Epithelial cell of prostate (primary cell): ENCODE measurements at places on chromosomes 3 and 15.

- DNase-seq = no peak
These were observed 48.4 kb upstream of the LIMD1 start for GRCh38 chr3:45546126-45546620.

- DNase-seq = no peak
These were observed 563 bp downstream of the ARL6IP5 start for GRCh38 chr3:69085168-69085832.

- no peak for DNase-seq
These were observed 263.6 kb downstream of the GABRG3 start for GRCh38 chr15:27234593-27234992.

- no peak for DNase-seq
These were observed 41.7 kb downstream of the KIF15 start for GRCh38 chr3:44803298-44803697.

DNA sequence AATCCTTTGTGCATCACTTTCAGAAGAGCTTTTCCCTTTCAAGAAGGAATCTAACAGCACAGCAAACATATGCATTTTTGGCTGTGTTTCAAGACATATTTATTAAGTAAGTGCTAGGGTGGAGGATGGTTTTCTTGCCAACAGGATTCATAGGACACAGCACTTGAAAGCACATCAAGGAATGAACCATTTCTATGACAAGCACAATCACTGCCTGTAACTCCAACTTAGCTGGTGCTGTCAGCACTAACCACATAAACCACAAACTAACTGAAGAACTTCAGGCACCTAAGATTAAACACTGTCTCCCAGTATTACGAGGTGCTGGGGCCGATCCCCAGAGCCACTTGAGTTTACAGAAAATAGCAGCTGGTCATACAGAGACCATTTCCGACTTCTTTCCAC, 35.4 kb upstream of the SPRED1 start:
- DNase-seq = no peak

DNA sequence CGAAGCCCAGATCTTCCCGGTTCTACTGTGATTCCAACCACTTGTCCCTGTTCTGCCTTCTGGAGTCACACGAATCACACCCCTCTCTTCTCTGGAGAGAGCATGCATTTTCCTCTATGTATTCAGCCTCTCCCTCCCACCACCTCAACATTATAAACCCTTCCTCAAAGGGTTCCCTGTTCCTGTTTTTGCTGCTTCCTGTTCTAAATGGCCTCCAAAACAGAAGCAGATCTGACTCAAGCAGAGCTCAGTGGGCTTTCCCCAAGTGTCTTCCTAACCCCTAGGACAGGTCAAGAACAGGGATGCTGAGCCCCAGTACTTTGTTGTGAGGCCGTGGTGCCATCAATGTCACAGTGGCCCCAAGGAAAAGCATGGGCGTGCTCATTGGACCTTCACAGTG, 75.7 kb upstream of the ARNT2 start:
- DNase-seq = no peak

DNA sequence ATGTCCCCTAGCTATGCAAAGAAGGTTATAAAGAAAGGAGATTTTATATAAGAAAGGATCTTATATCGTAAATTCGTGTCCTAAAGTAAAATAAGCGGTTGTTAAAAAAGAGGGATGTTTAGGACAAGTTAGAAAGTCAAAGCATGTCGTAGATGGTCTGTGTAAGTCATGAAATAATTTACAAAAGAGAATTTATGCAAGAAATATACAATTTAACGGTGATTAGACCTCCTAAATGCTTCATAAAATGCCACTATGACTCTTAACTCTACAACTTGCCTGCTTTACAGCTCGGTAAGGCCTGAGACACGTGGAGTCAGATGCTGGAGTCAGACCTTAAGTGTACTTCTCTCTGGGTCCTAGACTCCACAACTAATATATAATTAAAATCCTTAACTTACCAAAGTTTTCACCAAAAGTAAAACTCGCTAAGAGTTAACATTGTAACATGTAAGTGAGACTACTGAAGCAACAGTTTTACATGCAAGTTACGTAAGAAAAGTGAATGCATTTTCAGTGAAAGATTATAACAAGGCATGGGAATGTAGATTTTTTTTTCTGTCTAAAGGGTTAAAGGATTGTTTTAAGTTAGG, 13.3 kb upstream of the SRPRB start:
- DNase-seq = no peak

- DNase-seq = no peak
These were observed 41.8 kb upstream of the SETMAR start for GRCh38 chr3:4261406-4261805.

- no peak for DNase-seq
These were observed 17.5 kb downstream of the PPP2R3A start for GRCh38 chr3:135982922-135983581.

DNA sequence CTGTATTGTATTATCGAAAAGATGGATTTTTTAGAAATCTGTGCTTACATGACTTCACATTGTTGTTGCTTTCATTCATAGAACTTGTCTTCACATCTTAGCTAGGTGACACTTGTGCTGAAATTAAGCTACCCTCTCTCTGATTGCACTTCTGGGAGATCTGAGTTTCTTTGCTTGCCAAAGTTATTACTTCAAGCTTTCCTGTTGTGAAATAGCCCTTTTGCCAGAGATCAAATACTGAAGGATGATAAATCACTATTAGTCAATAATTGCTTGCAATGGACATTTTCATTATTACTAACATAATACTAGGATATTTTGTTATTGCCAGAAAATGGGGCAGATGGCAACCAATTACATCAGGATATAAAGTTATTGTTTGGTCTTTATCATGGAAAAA, 34.7 kb downstream of the PIK3CA start:
- no peak for DNase-seq

DNA sequence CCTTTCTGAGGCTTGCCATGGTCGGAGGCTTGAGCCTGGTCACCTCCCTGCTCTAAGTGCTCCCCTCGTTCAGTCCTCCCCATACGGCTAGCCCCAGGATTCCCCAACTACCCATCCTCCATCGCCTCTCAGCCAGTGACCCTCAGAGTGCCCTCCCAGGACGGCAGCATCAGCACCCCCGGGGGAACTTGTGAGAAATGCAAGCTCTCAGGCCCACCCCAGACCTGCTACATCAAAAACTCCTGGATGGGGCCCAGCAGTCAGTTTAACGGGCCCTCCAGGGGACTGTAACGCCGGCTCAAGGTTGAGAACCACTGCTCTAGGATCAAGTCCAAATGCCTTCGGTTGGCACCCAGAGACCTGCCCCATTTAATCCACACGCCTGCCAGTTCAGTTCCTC, 6.9 kb downstream of the ADAMTS17 start:
- DNase-seq = no peak

GRCh38 chr3:100606894-100607512, 2.4 kb upstream of the ADGRG7 start:
- no peak for DNase-seq

DNA sequence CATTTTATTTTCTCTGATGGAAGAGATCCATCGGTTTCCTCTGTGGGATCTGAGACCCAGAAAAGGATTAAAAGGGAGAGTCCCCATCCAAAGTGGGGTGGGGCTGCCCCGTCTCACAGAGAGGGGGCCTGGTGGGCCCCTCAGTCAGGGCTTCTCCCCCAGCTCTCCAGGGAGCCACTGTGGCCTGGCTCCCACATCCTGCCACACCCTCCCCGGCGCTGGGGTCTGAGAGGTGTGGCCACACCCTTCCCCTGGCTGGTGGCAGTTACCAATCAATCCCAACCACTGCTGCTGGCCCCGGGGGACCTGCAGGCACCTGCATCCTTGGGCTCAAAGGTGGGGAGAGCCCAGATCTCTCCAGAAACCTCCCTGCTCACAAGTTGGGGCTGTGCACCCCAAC, 161.8 kb upstream of the IQSEC1 start:
- no peak for DNase-seq

- no peak for DNase-seq
These were observed 228.6 kb upstream of the IL12A start for GRCh38 chr3:159760046-159760445.

DNA sequence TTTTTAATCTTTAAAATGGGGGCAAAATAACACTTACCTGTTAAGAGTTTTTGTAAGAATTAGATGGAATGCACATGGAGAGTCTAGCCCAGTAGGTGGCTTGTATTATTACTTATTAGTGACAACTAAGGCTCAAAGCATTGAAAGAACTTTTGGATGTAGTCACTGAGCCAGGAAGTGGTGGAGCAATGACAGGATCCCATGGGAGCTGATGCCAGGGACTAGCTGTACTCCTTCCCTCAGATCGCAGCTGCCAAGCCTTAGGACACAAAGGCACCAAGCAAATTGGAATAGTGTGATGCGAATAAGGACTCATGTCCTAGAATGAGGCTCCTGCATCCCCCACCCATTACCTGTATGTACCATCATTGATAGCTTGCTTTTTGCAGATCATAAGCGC, 370.4 kb upstream of the RGMA start:
- DNase-seq = no peak

GRCh38 chr3:5005367-5005766, 26.1 kb downstream of the BHLHE40 start:
- DNase-seq = no peak

DNA sequence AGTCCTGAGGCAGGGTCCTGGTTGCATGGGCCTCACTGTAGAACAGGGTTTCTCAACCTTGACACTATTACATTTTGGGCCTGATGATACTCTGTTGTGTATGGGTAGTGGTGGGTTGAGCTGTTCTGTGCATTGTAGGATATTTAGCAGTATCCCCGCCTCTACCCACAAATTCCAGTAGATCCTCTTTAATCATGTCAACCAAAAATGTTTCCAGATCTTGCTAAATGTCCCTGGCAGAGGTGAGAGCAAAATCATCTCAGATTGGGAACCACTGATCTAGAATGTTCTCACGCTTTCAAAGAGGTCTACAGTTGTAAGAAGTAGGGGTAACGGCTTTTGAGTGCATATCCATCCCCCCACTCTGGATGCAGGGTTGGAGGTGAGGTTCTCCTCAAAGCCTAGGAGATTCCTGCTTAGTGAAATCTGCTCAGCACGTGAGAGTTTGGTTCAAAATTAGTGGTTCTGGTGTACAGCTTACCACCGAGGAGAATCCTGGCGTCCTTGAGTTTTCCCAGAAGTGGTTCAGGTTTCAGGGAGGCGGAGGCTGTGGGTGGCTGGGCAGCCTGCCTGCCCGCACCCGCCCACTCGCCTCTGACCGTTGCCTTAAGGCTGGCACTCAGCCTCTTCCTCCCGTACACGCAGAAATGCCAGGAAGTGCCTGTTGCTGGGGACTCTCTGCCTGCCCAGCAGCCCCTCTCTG, 5.3 kb downstream of the ACVR2B start:
- no peak for DNase-seq

- no peak for DNase-seq
These were observed 1.9 kb downstream of the ZBTB47 start for GRCh38 chr3:42655331-42655888.

DNA sequence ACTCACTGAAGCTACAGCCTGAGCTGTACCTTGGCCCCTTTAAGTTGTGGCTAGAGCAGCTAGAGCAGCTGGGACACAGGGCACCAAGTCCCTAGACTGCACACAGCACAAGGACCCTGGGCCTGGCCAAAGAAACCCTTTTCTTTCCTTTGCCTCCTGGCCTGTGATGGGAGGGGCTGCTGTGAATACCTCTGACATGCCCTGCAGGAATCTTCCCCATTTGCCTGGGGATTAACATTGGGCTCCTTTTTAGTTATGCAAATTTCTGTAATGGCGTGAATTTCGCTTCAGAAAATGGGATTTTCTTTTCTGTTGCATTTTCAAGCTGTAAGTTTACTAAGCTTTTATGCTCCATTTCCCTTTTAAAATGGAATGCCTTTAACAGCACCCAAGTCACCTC, 611.2 kb upstream of the ARPP21 start:
- no peak for DNase-seq

GRCh38 chr3:72336821-72337479, 511.3 kb downstream of the SHQ1 start:
- DNase-seq = no peak

DNA sequence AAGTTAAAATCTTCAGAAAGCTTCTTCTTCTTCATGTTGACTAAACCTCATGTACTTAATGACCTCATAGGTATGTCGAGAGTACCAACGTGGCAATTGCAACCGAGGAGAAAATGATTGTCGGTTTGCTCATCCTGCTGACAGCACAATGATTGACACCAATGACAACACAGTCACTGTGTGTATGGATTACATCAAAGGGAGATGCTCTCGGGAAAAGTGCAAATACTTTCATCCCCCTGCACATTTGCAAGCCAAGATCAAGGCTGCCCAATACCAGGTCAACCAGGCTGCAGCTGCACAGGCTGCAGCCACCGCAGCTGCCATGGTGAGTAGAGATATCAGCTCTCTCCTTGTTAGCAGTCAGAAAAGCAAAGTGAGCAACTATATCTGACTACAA, 176.5 kb downstream of the MBNL1 start:
- no peak for DNase-seq

DNA sequence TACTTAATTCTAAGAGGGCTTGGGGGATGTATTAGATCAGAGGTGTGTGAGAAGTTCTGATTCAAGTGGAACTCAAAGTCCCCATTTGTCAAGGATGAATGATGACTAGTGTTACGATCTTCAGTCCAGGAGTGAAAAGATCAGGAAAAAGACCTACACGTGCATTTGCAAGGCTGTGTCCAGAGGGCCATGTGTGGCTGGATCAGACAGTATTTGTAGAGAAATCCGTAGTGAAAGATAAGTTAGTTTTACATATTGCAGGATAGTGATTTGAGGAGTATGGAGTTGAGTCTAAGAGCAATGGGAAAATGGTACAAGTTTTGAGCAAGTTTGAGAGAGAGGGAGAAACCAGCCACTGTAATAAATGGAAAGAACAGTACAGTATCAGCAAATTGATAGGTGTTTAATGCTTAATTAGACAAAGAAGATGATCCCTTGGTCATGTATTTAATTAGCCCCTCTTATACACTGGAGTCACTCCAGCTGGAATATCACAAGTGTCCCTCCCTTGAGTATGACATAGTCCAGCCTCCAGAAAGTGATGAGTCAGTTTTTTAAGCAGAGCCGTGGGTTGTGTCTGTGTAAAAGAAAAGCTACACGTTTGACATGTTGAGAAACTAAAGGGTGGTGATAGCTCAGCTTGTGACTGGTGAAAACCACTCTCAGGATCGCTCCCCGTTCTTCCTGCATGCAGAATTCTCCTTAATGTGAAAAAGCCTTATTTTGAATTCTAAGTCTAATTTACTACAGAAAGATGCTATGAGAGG, 348.8 kb downstream of the ROBO1 start:
- no peak for DNase-seq
